Activated CD4-positive, alpha-beta T cell treated with anti-CD3 and anti-CD28 coated beads for 48 hours (primary cell): ENCODE measurements at places on chromosomes 12 and 14.

- DNase-seq: no peak
Observed at GRCh38 chr12:24361877-24362580, 412.6 kb upstream of the SOX5 start.

- DNase-seq: peak; percentile 6
Observed at GRCh38 chr12:111368291-111368787, 556 bp downstream of the PHETA1 start.

- DNase-seq: no peak
Observed at GRCh38 chr14:48874711-48875110, 711.5 kb downstream of the RPS29 start.

DNA sequence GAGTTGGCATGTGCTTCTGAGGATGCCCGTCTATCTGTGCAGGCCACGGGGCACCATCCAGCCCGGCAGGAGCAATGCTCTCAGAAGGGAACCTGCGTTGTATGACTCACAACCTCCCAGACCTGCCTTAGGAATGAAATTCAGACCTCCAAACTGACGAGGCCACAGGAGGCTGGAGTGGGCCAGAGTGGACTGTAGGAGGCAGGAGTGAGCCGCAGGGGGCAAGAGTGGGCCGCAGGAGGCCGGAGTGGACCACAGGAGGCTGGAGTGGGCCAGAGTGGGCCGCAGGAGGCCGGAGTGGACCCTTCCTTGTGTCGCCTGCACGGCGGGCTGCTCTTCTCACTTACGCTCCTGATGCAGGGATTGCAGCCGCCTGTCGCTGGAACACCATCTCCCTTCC lies 11.1 kb upstream of the FBRSL1 start:
- no peak for DNase-seq

GRCh38 chr12:94710933-94711332 lies 60.6 kb upstream of the TMCC3 start:
- DNase-seq: peak; percentile 39

DNA sequence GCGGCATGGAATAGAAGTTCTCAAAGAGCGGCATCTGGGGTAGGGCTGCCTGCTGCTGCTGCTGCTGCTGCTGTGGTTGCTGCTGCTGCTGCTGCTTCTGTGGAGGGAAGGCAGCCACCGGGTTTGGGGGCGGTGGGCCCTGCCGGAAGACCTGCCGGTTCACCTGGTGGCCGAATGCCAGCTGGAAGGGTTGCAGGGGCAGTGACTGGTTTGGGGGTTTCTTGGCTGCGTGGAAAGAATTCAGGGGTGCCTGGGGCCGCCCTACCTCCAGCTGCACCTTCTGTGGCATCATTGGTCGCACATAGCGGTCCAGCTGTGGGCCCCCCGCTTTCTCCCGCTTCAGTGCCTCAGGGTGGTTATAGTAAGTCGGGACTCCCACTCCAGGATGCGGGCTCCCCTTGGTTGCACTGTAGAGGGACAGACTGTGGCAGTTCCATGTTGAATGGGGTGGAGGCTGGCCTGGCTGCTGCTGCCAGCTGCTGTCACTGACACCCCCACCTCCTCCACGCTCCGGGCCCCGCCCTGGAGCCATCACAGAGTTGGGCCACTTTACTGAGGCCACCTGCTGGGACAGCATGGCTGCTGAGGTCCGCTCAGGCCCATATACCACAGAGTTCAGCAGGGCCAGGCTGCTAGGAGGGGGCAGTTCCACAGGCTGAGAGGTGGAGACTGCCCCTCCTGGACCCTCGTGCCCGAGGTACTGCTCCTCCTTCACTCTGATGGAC lies 25.2 kb upstream of the PNMA1 start:
- DNase-seq: no peak

DNA sequence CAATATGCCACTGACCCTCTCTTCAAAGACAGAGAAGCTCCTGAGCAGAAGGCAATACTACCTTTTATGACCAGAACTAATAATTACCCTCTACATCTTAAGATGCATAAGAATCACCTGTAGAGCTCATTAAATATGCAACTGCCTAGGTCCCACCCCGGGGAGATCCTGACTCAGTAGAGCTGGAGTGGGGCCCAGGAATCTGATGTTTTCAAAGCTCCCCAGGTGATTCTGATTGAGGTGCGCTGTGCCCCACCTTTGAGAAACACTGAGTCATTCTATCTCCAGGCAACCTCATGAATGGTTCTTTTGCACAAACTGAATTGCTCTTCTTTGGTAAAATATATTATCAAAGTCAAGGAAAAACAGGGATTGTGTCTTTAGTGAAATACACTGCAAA lies 149.3 kb upstream of the BMP4 start:
- DNase-seq: no peak

DNA sequence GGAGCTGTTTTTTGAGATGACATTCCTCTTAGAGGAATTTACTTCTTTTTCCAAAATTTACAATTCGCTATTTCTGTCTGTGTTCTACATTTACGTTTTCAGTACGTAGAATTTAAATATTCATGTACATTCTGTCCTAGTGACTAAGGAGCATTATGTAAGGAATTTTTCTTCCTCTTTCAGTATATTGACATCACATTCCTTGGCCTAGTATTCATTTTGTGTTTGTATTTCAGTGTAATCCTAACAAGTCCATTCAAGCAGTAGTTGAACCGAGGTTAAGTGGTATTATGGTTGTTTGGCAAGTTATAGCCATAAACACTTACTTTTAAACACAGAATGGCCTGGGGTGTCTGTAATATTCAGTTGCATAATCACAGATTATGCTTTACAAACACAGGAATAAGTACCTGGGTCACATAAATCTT lies 465.2 kb downstream of the PCNX1 start:
- DNase-seq: no peak

DNA sequence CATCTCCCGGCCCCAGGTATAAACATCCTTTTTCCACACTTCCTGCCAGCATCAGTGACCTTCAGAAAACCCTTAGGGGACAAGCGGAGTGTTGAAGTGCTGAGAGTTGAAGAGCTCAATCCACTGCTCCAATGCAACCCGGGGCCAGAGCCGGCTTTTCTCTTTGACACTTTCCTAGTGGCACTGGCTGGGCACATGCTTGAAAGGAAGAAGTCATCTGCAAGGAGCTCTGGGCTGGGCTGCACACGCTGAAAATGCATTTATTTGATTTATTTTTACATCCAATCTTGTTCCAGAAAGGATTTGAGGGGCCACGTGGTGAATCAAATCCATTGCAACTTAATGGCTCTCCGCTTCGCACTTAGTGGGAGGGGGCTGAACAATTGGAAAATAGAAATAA lies 229.0 kb upstream of the DIO3 start:
- DNase-seq: no peak

DNA sequence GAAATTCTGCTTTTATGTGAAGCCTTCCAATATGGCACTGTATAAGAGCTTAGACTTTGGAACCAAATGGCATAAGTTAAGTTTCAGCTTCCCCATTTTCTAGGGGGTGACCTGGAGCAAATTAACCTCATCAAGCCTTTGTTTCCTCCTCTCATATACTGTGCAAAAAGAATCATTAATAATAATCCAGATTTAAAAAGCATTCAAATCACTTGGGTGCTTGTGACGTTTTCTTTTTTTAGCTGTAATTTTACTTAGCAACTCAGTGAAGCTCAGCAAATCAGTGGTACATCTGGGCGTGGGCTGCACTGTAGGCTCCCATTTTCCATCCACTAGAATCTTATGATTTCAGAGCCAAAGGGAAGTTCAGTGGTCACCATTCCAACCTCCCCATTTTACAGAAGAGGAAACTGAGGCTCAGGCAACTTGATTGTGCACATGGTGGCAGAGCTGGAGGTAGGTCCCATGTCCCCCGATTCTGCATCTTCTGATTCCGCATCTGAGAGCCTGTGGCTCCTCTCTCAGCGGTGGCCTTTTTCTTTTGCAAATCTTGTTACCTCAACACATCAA lies 131.2 kb downstream of the SNAPC1 start:
- DNase-seq: no peak

DNA sequence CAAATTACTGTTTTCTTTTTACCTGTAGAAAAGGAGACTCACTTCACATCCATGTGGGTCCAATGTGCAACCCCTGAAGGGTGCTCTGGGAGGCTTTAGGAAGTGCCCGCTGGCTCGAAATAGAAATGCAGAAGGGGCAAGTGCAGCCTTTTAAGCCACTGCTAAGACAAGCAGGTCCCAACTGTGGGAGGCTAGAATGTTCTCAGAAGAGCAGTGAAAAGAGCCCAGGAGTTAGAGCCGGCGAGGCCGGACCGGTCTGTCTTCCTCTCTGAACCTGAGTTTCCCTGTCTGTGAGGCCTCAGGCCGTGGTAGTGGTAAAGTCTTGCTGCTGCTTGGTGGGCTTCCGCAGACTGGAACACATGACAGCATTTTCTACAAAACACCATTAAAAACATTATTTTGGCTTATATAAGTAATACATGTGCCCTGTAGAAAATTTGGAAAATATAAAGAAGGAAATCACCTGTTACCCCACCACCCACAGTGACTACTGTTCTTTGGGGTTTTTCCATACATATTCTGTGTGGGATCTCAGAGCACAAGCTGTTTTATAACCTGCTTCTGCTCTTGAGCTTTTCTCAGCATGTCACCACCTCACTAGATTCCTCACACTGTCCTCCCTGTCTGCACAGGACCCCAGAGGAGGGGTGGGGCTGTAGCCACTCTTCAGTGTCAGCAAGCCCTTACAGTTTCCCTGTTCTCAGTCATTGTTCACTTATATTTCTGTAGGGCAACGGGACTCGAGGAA lies 6.0 kb downstream of the CKB start:
- no peak for DNase-seq

- DNase-seq: no peak
Observed at GRCh38 chr14:96829791-96830190, 32.6 kb downstream of the VRK1 start.

DNA sequence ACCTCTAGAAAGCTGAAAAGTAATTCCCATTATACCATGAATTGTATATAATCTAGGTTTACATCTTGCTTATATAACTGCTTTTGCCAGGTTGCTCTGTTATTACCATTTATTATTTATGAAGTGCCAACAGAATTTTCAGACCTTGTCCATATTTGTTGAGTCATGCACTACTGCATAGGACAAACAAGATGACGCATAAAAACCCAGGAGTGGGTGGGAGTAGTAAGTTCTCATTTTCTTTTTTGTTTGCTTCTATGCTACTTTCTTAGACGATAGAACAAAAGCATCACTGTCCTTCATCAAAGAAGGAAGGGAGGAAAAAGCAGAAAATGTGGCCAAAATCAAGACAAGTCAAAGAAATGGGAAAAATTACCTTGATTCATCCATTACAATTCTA lies 119.0 kb upstream of the RASSF8 start:
- no peak for DNase-seq

DNA sequence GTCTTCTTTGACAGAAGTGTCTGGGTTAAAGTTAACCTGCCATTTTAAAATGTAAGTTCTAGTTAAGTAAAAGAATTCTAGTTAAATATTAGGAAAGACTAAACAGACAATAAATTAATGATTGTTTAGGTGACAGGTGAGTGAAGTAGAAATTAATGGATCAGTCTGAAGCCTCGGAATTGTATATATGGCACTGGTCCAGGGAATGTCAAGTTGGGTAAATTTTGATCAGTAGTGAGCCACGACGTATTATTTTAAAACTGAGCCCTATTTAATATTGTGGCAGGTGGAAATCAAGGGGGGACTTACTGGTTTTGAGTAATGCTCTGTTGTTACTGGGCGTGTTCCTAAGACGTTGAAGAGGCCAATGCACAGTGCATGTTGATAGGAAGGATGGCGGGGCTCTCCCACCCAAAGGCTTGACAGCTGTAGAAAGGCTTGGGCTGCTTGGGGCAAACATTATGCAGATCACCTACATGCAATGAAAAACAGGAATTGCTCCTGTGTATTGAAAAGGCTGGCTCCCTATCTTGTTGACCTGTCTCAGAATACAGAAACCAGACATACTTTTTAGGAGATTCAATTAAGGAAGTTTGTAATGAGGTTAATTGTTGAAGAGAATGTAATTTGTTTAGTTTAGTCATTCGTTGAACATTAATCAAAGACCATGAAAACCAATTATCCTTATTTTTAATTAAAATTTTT lies 5.9 kb upstream of the PPFIBP1 start:
- DNase-seq: no peak

GRCh38 chr14:23366426-23366921 lies 1.5 kb upstream of the EFS start:
- DNase-seq: no peak

DNA sequence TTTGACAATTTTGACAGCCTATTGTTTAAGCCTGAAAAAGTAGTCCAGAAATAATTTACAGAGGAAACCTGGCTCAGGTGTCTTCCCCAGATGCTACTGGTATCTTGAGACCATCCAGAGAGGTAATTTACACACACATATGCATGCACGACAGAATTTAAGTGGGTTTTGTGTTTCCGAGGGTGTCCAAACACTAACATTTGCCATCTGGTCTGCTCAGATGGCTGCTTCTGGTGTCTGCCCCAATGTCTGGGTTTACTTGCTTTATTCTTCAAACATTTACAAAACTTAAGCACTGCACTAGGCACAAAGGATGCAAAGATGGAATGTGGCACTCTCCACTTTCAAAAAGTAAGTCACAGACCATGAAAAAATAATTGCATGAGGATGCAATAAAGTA lies 226.6 kb upstream of the EGLN3 start:
- no peak for DNase-seq
